ENCODE measurements at places on chromosomes 16 and 17.

DNA sequence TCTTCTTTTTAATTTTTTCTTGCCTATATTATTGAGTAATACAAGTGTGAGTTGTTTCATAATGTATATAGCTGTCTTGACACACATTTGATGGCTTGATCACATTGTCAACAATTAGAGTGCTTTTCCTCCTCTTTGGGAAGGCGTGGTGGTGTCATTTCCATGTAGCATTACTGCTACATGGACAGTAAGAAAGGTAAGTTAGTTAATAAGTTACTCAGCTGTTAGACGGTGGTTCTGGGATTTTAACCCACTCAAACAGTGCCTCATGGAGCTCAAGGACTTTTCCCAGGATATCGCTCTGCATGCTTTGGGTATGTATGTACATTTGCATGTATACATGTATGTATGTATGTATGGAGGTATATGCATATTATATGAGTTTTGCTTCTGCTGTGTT lies 94.6 kb downstream of the HAPSTR1 start:
- DNase-seq: no peak

DNA sequence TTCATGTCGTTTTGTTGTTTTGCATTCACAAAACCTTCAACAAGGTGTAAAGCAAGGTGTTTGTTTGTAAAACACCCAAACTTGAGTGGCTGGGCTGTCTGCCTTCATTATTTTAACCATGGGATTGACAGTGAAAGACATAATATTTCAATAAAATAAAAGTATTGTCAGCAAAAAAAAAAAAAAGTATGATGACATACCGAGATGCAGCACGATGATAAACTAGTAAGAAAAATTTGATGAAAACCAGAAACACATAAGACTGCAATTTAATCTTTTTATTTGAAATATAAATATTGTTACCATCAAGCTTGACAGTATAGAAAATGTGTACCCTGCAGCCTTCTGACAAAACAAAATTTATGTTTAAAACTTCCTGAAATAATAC lies 419.3 kb upstream of the DYNLRB2 start:
- DNase-seq: no peak

GRCh38 chr16:1916640-1916990 lies 1.6 kb downstream of the HS3ST6 start:
- DNase-seq: no peak

DNA sequence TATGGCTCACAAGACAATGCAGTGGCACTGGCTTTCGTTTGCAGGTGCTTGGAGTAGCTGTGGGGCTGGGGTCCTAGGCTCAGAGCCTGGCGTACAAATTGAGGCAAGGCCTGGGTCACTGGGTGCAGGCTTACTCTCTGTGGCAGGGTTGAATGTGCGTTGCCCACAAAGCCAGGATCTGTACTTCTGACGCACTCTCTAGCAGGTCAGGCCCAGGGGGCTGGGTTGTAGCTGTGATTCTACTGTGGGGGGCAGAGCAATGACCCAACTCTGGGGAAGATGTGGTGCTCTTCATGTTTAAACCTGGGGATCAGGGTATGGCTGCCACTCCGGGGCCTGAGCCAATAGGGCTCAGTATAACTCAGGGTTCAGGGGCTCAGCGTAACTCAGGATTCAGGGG lies 6.4 kb upstream of the PRSS21 start:
- DNase-seq: no peak

GRCh38 chr17:9824094-9824493 lies 1.6 kb upstream of the GLP2R start:
- DNase-seq: no peak

- DNase-seq: peak; percentile 47
These were observed 102.5 kb downstream of the MRM1 start for GRCh38 chr17:36703860-36704266.

DNA sequence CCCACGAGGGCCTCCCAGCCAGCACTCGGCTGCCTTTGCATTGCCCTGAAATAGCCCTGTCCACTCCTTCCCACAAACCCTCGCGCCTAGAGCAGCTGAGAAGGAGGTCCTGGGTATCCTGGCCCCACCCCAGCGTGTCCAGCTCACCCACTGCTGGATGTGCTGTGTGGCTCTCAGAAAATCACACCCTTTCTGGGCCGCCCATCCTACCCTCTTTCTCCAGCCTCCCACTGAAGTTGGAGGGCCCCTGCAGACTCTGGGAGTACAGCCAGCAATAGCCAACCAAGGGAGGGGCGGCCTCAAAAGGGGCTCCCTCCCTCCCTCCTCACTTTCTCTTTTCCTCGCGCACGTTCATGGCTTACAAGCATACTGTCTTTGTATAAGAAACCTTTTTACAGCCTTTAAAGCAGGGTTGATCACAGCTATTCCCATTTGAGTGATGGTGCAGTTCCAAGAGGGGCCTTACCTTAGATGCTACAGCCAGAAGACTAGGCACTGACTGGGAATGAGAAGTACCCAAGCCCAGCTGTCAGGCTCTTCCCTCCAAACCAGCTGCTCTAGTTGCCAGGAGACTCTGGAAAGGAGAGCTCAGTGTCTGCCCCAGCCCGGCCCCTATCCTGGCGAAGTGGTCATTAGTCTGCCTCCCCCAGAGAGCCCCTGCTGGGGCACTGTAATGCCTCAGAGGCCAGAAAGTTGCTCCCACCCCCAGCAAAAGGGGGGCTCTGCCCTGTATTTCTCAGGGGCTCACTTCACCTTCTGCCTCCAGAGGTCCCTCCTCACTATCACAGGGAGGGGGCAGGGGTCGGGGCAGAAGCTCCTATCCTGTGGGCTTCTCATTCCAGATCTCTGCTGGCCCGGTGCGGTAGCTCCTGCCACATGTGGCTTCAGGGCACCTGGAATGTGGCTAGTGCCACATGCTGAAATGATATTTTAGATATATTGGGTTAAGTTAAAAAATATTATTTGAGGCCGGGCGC lies 38.1 kb downstream of the DCAKD start:
- peak; percentile 29 for DNase-seq

GRCh38 chr17:78458736-78459335 lies 80.4 kb downstream of the PGS1 start:
- no peak for DNase-seq

- no peak for DNase-seq
These were observed 256.9 kb upstream of the PMFBP1 start for GRCh38 chr16:72428681-72429376.

- DNase-seq: no peak
These were observed 20.9 kb downstream of the RGS9 start for GRCh38 chr17:65158041-65158440.

DNA sequence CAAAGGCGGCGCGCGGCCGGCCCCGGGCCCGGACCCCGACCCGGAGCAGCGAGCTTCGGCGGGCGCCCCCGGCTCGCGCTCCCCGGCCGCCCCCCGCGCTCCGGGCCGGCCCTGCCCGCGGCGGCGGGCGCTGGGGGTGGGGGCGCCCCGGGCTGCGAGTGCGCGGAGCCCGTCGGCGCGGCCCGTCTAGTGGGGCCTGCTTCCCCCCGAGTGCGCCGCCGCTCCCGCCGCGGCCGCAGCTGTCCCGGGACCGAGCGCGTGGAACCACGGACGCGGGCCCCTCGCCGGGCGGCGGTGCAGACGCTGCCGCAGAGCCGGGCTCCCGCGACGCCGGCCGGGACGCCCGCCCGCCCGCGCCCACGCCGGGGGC lies 308 bp downstream of the ADCY9 start:
- DNase-seq: no peak

- no peak for DNase-seq
These were observed 28.8 kb downstream of the RFWD3 start for GRCh38 chr16:74637742-74638453.

- no peak for DNase-seq
These were observed 1.5 kb downstream of the N4BP1 start for GRCh38 chr16:48608452-48608851.

- no peak for DNase-seq
These were observed 130.7 kb downstream of the C16orf95 start for GRCh38 chr16:87186446-87186845.

- no peak for DNase-seq
These were observed 3.0 kb upstream of the NLRC5 start for GRCh38 chr16:56986361-56986760.

GRCh38 chr16:88810912-88811768 lies 588 bp downstream of the APRT start:
- peak; percentile 83 for DNase-seq

GRCh38 chr17:12047681-12048376 lies 27.2 kb downstream of the MAP2K4 start:
- DNase-seq: no peak

- no peak for DNase-seq
These were observed 2.6 kb downstream of the GGT6 start for GRCh38 chr17:4557626-4558346.

- DNase-seq: no peak
These were observed 28.2 kb upstream of the DNAI2 start for GRCh38 chr17:74245871-74246270.

All from colonic mucosa (tissue), 4 donors.